ENCODE measurements at places on chromosomes 7 and 10.

DNA sequence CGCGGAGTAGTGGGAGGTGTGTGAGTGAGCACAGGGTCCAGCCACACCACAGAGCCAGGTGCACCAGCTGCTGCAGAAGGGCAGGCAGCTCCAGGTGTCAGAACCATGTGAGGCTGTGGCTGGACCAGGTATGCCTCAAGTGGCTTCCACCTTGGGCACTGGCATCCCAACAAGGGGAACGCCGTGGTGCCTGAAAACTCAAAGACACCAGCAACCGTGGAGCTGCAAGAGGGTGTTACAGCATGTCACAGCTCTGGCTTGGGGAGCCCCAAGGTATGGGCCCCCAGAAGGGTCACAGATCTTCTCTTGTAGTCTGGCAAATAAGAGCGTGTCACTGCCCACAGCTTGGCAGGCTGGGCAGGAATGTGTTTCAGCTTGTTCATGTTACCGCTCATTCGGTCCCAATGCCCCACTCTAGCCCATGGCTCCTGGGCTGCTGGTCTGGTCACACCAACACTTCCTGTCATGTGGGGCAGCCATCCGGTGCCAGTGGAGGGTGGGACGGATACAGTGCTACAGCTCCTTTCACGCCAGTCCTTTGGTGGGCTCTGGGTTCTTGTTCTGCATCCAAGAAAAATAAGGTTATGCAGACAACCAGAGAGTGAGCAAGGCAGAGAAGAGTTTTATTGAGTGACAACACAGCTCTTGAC lies 29.8 kb downstream of the STRA8 start:
- DNase-seq: no peak

DNA sequence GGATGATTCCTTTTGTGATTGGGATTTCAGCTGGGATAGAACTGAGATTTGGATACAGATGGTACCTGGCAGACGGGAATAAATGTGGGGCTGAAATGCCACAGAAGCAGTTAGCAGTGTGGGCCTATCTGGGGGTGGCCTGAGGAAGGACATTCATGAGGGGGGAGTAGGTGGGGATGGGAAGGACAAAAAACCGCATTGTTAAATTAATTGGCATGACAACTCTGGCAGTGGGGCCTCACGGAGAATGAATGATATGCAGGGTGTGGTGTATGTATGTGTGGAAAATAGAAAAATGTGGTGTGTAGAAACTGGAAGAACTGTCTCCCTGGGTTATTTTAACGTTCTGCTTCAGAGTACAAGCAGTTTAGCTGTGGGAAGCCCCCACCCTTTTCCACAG lies 17.8 kb downstream of the SDK1 start:
- no peak for DNase-seq

DNA sequence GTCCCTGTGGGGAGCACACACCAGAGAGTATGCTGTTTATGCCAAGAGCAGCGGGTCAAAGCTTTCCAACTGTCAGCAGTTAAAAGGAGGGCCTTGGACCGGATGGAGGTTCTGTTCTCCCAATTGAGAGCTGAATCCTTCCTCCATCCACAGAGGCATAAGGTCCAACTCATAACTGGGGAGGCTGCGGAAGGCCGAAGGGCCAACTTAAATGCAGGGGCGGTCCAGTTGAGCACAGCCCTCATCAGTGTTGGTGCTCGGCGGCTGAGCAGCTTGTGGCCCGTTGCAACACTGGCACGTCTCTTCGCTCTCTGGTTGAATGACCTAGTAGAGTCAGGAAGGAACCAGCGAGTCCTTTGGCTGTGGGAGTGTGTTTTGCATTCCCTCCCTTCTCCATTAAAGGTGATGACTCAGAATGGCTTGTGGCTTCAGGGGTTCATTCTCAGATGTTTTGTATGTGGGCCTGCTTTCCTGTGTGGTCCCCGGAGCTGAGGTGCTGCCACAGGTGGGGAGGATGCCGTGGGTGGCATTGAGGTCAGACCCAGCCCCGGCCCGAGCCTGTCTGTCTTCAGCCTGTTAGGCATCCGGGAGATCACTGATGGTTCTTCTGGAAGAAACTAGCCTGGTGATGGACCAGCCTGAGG lies 44.8 kb upstream of the DMBT1 start:
- DNase-seq: peak; percentile 27

GRCh38 chr10:666237-667012 lies 23.0 kb downstream of the DIP2C start:
- DNase-seq: no peak

DNA sequence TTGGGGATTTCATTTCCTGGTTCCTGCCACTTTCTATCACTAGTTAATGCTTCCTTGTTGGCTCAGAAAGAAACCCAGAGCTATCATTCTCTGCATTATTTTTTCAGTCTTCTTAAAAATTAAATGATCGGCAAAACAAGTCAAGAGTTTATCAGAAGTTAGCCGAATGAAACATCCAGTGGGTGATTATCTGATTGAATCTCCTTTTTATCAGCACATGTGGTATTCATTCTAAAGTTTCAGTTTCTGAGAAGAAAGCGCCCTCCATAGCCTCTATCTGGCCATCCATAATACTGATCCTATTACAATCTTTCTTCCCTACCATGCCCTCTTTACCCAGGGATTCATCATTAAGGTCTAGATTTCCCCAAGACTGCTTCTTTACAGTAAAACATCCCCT lies 71.8 kb downstream of the OSBPL3 start:
- no peak for DNase-seq

DNA sequence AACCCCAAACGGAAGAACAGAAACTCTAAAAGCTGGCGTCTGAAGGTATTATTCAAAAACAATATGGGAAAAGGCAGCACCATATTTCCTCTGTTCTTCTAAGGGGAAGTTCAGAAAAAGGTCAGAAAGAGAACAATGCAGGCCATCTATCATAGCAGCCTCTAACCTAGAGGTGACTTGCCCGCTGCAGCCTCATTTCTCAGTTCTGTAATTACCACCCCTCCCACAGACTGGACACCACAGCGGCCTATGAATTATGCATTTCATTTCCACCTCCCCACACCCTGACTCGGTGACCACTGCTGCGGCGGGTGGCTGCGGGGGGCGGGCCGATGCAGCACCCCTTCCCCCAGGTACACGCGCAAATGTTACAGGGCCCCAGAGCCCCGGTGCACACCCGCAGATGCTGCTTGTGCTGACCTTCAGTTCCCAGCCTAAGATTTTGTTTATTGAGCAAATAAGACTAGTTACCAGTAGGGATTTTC lies 125.5 kb downstream of the CLEC2L start:
- no peak for DNase-seq

GRCh38 chr10:4846775-4847174 lies 20.8 kb downstream of the AKR1E2 start:
- no peak for DNase-seq

GRCh38 chr7:126185959-126186580 lies 1066.7 kb downstream of the GRM8 start:
- no peak for DNase-seq

DNA sequence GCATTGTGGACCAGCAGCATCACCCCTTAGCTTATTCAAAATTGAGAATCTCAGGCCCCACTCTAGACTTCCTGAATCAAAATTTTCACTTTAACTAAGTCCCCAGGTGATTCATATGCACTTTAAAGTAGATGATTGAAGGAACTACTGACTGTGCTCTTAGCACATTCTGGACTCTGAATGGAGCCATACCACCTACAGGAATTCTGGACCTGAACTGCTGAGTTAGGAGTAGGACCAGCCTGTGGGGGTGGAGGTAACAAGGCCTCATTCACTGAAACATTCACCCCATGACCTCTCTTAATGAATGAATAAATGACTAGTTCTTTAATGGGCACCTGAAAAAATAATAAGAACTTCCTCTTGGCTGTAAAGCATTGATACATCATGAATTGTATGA lies 7.3 kb downstream of the PDK4 start:
- no peak for DNase-seq

DNA sequence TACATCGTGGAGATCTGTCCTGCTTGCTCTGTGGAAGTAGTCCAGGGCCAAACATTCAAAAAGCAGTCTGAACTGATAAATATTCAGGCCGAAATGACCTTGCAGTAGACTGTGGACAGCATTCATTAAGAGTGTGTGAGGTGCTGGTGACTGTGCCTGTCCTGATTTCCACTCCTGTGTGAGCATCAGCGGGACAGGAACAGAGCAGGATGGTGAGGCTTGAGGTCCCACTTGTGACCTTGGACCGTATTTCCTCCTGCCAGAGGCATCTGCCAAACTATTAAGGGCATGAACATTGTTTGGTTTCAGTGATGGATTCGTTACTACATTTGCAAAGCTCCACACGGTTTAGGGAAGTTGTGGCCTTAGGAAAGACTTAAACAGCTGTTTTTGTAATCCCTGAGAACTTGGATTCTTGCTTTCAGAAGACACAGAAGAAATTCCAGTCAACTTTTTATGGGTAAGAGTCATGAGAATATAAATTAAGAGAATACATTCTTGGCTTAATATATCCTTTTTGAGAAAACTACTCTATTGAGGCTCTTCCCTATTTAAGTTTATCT lies 32.8 kb downstream of the CCNY start:
- DNase-seq: no peak

DNA sequence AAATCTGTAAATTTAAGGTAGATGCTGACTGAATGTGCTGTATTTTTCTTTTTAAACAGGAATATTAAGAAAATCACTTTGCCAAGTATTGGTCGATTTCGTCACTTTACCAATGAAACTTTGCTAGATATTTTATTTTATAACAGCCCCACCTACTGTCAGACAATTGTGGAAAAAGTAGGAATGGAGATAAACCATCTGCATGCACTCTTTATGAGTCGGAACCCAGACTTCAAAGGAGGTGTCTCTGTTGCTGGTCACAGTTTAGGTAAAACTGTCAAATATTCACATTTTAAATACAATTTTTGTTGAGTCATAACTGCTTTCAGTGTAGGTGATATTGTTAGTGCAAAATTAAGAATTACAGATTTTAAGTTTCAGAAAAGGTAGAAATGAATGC lies 25.2 kb downstream of the SEC23IP start:
- no peak for DNase-seq

DNA sequence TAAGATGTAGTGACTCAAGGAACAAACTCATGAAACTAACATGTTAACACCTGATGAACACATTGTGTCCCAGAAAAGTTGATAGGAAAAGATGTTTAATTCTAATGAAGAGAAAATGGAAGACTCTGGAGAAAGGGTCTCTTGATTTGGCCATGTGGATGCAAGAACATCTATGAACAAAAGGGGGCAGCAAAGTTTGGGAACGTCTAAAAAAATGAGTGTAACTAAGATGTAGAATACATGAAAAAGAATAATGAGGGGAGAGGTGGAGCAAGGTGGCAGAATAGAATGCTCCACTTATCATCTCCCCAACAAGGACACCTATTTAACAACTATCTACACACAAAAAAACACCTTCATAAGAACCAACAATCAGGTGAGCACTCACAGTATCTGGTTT lies 805.1 kb downstream of the TNS3 start:
- no peak for DNase-seq

GRCh38 chr7:55427800-55428199 lies 62.7 kb downstream of the LANCL2 start:
- no peak for DNase-seq

GRCh38 chr7:12764458-12764891 lies 77.0 kb downstream of the ARL4A start:
- no peak for DNase-seq

DNA sequence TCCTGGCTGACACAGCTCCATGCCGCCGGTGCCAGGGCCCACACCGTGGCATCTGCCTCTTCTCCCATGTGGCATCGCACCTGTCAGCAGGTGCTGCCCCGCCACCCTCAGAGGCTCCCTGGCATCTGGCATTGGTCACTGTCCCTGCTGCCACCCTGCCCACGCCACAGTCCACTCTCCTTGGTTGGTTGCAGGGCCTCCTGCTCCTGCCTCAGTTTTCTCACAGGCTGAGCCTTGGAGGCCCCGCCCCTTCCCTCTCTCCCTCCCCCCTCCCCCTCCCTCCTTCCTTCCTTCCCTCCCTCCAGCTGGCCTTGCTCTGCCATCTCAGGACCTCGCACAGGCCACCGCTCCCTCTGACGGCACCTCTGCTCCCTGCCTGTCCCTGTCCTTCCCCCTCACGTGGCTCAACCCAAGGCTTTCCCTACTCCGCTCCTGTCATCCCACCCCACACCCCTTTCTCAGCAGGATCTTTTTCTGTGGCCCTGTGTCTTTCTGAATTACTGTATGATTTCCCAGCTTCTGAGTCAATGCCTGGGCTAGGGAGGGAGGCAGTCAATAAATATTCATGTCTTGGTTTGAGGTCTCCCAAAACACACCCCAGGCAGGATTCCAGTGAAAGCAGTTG lies 87.4 kb downstream of the INPP5A start:
- DNase-seq: no peak

DNA sequence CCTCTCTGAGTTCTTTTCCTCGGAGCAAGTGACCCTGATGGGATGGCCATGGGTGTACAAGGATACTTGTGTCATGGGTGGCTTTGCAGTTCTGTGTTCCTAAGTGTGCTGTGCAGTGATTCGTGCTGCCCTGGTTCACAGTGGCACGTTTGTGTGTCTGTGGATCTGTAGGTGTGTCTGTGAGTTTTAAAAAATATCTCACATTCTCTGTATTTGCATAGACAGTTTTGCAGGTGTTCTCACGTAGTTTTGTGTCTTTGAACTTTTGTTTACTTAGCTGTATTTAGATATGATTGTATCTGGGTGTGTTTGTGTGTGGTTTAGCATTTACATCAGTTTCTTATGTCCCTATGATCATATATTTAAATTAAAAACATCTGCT lies 3.7 kb downstream of the ZNF775 start:
- no peak for DNase-seq

DNA sequence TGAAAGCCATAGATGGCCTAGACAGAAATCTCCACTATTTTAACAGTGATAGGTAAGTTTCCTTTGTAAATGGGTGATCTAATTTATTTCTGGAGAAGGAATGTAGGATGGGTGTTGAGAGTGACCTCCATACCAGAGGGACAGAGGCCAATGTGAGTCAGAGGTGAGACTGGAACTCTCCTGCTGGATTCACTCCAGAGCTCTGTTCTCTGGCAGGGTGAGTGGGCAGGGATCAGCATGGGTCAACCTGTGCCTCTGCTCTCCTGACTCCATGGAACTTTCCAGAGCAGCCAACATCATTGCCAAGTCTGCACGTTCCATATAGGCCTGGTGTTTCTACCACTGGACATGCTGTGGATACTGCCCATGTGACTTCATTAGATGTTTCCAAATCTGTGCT lies 11.4 kb downstream of the AKR1C3 start:
- DNase-seq: no peak

DNA sequence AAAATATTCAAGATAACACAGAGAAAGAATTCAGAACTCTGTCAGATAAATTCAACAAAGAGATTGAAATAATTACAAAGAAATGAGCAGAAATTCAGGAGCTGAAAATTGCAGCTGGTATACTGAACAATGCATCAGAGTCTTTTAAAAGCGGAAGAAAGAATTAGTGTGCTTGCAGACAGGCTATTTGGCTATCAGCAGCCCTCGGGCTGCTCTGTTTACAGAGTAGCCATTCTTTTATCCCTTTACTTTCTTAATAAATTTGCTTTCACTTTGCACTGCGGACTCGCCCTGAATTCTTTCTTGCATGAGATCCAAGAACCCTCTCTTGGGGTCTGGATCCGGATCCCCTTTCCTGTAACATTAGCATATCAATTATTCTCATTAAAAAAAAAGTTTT lies 1040.0 kb downstream of the SORCS3 start:
- no peak for DNase-seq

All from heart right ventricle (tissue), 16 donors.